Activated CD8-positive, alpha-beta T cell treated with anti-CD3 and anti-CD28 coated beads, Interleukin-2, amount 10 ng/mL, durations not matched to agents 7 days and 5 days (primary cell): ENCODE measurements at places on chromosomes 12 and 14. TPM values are rescaled to one million over a fixed set of nuclear protein-coding genes. Genes with fewer than 3 reads are reported as not detected.

- no peaks in the 10 kb centered on the region for H3K36me3 ChIP-seq
- no peak overlapping the region for H3K4me3 ChIP-seq
- peaks cover 26% of the 10 kb centered on the region for H3K27me3 ChIP-seq
- peak; percentile 56 for DNase-seq
- peaks cover 14% of the 10 kb centered on the region for H3K4me1 ChIP-seq
These were observed 684.3 kb downstream of the TMEM121 start for GRCh38 chr14:106210650-106211049.

- no peak overlapping the region for H3K27ac ChIP-seq
- H3K36me3 ChIP-seq, result no peaks in the 10 kb centered on the region
- no peaks in the 10 kb centered on the region for H3K4me1 ChIP-seq
- no peak overlapping the region for H3K4me3 ChIP-seq
- DNase-seq, result no peak
These were observed 186.8 kb upstream of the PRICKLE1 start for GRCh38 chr12:42776396-42776795.

DNA sequence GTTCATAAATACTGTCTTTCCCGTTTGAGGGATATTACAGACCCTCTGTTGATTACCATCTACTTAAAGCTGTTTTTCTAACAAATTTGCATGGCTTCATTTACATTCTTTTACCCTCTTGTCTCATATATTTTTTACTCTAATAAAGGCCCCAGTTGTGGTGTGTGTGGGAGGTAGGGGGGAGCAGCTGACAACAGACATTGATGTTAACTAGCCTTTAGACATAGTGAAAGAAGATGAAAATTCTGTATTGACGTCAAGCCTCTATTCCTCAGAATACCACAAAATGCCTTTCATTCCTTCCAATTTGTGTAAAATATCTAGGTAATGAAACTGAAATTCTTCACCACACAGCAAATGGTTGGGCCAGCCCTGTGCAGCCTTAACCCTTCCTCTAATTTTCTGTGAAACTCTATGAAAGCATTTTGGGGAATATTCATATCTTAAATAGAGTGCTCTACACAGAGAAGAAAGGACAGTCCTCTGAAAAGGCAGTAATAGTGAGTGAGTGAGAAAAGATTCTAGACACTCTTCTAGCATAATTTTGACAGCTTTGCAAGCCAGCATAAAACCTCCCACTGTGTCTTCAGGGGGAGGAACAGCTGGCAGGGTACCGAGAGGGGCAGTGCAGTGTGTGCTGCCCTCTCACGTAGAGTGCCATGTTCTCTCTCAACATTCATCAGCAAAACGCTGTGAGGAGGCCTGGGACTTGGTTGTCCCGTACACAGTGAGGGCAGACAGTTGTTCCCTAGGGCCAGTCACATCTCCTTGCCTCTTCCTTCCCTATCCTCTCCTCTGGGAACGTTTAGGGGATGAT, 20.1 kb upstream of the CERS5 start:
- no peak overlapping the region for H3K4me3 ChIP-seq
- no peaks in the 10 kb centered on the region for H3K27me3 ChIP-seq
- H3K36me3 ChIP-seq, result peaks cover 4% of the 10 kb centered on the region
- H3K4me1 ChIP-seq, result peaks cover 50% of the 10 kb centered on the region

GRCh38 chr12:51883998-51884675, 3.8 kb upstream of the ANKRD33 start:
- DNase-seq, result no peak

- peaks cover 21% of the 10 kb centered on the region for H3K36me3 ChIP-seq
- H3K27ac ChIP-seq, result no peak overlapping the region
- no peak overlapping the region for H3K4me3 ChIP-seq
- no peaks in the 10 kb centered on the region for H3K27me3 ChIP-seq
These were observed 25.8 kb downstream of the ACVR1B start for GRCh38 chr12:51977320-51977753.

PRR4 gene
- total RNA-seq, result 2.9 TPM

SERPINA5 gene
- total RNA-seq, result not detected
